SJSA1 (cell line): ENCODE measurements at places on chromosomes 7 and 10. TPM values are rescaled to one million over a fixed set of nuclear protein-coding genes. Genes with fewer than 3 reads are reported as not detected.

The TACR2 gene
- total RNA-seq, result not detected in 2 replicates

The SHH gene
- not detected in 2 replicates for total RNA-seq

The CALHM3 gene
- total RNA-seq, result not detected in 2 replicates

The FAM25A gene
- not detected in 2 replicates for total RNA-seq

The CUBN gene
- 0.16 and 0.74 TPM in 2 replicates for total RNA-seq

The OR2A42 gene
- total RNA-seq, result not detected in 2 replicates

The HMX3 gene
- total RNA-seq, result 10.8 and 10.9 TPM in 2 replicates

The ANKRD22 gene
- total RNA-seq, result not detected in 2 replicates

The PLAU gene
- total RNA-seq, result 4.7 and 6.0 TPM in 2 replicates

The PRLHR gene
- total RNA-seq, result not detected in 2 replicates

The GCK gene
- total RNA-seq, result 0.13 and 1.6 TPM in 2 replicates

The FAM25C gene
- total RNA-seq, result not detected in 2 replicates

The ATOH7 gene
- total RNA-seq, result not detected in 2 replicates
